Stimulated activated CD8-positive, alpha-beta memory T cell treated with anti-CD3 and anti-CD28 coated beads, Interleukin-7, amount 100 ng/mL, for 24 hours (primary cell): ENCODE measurements at places on chromosomes 11 and 22.

DNA sequence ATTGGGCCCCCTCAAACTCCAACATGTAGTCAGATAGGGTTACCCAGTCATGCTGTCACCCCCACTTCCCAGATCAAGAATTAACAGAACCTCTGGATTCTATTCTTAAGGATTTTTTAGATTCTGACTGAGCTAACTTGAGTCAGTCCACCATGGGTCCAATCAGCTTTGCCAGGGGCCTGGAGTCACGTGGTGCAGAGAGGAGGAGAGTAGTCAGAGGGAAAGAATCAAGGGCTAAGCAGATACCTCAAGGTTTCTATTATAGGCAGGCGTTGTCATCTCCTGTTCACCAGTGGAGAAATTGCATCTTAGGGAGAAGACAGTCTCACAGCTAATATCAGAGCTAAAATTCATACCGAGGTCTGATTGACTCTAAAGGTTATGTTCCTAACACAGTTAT is 28.2 kb downstream of the FZD4 start:
- no peak for DNase-seq

DNA sequence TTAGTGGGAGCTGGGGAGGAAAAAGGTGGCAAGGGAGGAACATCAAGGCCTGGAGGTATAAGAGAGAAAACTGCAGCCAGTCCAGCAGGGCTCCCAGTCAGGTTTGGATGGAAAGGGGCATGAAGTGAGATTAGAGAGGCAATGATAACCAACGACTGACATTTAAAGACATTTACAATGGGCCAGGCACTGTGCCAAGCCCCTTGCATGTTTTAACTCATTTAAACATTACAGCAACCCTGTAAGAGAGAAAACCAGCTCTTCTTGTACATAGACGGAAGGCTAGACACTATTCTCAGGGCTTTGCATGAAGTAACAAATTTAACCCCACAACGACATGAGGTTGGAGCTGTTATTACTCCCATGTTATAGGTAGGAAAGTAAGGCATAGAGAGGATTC is 32.1 kb upstream of the PAK1 start:
- DNase-seq, result no peak

GRCh38 chr22:19067696-19068348 is 54.4 kb downstream of the DGCR2 start:
- no peak for DNase-seq

GRCh38 chr11:2683806-2684205 is 16.0 kb downstream of the KCNQ1OT1 start:
- DNase-seq, result no peak

GRCh38 chr11:30495437-30495836 is 90.7 kb downstream of the MPPED2 start:
- no peak for DNase-seq

DNA sequence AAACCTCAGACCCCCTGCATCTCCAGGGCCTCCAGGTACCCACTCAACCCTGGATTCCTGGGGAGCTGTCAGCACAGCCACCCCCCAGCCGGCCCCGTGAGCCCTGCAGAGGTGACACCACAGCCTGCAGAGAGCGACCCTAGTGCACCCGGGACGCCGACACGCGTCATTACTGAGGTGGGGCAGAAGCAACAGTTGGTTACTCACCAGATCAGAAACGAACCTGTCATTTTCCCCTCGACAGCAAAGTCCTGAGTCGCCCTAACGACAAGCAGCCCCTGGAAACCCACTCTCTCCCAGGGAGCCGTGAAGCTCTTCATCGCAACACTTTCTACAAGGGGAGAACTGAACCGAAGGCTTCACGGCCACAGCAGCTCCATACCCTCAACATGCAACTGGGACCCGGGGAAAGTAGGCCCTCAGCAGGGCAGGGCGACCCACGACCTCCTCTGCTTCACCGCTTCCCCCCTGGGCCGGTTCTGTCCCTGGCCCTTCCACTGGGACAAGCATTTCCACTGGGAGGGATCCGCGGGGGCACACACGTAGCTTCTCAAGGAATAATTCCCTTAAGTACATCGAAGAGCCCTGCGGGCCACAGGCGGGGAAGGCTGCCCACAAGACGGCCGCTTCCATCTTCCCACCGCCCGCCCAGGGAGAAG is 1.6 kb downstream of the BRD1 start:
- peak; percentile 57 for DNase-seq

DNA sequence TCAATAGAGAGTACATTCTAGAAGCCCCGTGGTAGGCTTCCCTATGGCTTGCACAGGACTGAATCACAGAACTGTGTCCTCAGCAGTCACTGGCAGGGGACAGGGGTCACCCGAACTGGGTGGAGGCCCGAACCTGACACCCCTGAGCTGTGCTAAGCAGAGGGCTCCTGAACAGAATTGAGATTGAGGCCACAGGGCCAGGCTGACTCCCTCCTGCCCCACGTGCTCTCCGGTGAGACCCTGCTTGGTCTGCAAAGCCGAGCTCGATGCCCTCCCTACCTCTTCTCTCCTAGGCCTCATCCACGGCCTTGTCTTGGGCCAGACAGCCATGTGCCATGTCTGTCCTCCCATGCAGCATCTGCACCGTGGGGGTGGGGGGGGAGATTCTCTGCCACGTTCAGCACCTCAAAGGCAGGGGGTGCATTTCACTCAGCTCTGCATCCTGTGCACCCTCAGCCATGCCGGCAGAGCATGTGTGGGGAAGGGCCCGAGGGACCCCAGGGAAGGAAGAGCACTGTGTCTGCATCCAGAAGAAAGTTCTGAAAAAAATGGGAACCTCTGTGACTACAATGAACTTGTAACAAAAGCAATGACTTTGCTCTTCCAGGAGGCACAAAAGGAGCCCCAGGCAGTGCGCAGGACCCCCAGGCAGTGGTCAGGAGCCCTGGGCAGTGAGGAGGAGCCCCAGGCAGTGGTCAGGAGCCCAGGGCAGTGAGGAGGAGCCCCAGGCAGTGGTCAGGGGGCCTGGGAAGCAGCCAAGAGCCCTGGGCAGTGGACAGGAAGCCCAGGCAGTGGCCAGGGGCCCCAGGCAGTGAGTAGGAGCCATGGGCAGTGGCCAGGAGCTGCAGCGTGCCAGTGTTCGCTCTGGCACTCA is 76.7 kb upstream of the SEPTIN5 start:
- DNase-seq, result no peak

DNA sequence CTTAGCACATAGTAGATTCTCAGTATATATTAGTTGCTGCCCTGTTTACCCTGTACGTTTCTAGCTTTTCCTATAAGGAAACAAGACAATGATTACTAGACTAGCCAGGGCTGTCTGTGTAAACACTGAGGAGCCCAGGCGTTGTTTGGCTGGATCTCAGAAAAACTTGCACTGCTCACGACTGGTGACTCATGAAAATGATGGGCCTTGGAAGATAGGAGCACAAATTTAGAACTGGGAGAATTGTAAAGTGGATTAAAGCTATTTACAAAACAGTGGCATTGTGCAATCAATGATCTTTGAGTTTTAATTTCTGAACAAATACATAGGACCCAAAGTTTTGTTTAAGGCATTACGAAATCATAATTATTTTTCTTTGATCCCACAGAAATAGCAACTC is 276.9 kb downstream of the FAM76B start:
- no peak for DNase-seq

DNA sequence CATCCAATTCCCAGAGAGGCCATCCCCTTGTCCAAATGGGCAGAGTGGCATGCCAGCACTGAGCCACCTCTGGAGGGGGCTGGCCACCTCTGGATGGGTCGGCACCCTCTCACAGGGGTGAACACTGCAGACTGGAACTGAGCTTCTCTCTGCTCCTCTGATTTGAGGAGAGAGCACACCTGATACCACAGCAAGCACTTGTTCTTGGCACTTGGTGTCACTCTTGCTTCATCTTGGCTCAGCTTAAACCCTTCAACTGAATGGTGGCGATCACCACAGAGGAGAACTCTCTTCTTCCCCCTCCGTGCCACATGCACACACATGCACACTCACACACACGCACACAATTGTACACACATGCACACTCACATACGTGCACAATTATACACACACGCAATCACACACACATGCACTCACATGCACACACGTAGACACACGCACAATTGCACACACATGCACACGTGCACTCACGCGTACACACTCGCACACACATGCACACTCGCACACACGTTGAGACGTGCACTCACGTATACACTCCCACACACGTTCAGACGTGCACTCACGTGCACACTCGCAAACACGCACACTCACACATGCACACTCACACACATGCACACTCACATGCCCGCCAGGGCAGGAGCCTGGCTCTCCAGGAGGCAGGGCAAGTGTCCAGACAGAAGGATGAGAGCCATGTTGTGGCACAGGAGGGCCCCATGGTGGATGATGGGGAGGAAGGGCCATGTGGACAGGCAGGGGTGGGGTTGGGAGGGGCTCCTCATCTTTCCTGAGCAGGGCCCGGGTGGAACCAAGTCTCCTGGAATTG is 23.4 kb downstream of the OVOL1 start:
- DNase-seq, result no peak

- no peak for DNase-seq
Observed at GRCh38 chr11:68959465-68960293, 21.1 kb downstream of the MRGPRD start.

DNA sequence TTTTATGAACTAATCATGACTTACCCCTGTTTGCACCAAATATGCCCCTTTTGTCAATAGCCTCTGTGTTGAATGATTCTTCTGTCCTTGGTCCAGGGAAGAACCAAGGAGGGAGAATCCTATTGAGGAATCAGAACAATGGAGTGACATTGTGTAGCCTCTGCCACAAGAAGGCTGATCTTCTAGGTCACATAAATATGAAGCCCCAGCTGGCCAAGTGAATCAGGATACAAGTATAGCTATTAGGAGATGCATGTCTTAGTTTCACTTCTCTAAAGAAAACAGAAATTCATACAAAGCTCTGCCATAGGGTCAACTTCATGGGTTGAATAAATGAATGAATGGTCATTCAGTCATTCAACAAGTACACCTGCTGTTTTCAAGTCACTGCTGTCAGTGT is 118.2 kb upstream of the BLID start:
- DNase-seq, result no peak

- DNase-seq, result no peak
Observed at GRCh38 chr22:37196539-37197450, 8.7 kb upstream of the C1QTNF6 start.

DNA sequence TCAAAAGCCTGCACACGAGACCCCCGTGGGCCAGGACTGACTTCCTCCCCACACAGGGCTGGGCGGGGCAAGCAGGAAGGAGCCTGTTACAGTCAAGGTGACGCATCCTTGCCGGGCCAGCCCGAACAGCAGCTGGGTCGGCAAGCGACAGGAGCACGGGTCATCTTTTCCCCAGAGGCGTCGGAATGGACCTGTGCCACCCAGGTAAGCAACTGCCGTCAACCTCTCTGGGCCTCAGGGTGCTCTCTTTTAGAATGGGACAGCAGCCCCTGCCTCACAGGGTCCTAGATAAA is at the start of gene CYTH4:
TSS of gene CYTH4 (plus strand) at position 124 of the 293 bp plus-strand sequence. CDS start at position 186, 62 bp downstream.
- no peak for DNase-seq

DNA sequence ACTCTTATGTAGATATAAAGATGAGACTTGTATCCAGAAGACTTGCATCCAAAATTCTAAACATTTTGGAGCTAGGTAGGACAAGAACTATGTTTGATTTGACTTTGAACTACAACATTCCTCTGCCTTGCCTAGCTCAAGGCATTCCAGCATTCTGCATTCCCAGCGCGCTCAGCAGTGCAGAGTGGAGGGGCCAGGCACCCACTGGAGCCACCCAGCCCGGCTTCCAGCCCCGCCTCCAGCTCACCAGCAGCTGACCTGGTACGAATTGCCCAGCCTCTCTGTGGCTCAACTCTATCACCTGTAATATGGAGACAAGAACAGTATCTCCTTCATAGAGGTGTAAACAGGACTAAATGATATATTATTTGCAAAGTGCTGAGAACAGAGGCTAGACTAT is 28.8 kb downstream of the PRDM10 start:
- DNase-seq, result no peak

- DNase-seq, result no peak
Observed at GRCh38 chr11:14223636-14224288, 135.2 kb downstream of the RRAS2 start.

GRCh38 chr22:46508491-46508999 is 28.9 kb downstream of the CELSR1 start:
- DNase-seq, result no peak

DNA sequence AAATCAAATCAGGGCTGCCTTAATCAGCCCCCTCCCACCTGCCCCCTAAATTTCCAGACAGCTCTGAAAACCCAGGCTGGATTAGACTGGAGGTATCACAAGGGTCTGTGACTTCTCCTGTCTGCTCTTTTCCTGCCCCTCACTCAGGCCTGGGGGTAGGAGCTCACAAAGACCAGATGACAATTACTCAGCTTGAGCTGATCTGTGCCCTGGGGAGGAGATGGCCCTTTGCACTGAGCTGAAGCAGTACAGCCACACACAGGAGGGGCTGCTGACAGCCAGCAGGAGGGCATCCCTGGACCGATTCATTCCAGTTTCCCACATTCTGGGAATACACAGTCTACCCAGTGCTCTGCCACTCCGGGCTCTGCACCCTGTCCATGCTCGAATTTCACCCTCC is 4.2 kb downstream of the ABCC8 start:
- DNase-seq, result no peak

GRCh38 chr22:30894371-30894740 is 74.2 kb downstream of the MORC2 start:
- DNase-seq, result no peak

GRCh38 chr11:113684496-113684895 is 21.6 kb downstream of the TMPRSS5 start:
- DNase-seq, result no peak

DNA sequence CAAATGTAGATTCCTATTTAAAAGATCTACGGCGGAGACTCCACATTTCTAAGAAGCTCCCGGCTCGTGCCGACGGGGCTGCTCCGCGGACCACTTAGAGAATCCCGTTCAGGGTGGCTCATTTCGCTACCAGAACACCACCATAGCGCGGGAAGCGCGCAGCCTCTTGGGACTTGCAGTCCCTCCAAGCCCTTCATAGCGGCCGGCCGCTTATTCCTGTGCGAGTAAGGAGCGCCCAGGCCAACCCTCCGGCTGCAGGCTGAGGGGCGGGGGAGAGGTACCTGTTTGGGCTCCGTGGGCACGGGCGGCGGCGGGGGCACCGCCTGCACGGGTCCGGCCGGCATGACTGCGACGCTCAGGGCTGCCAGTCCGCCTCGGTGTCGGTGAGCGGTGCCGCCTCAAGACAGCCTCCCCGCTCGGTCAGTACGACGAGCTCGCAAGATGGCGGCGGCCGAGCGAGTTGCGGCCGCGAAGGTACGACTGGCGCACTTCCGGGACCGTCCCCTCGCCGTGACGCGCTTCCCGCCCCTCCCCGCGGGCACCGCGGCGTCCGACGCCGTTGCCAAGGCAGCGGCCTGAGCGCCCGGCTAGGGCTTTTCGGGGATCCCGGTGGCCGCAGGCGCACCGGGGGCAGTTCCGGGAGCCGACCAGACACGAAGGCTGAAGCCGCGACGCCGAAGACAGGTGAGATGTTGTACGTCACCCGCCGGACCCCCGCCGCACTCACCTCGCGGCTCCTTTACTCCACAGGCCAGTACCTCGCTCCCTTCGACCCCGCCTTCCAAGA is at the start of the genes CCDC157 and SF3A1:
TSS of gene CCDC157 (plus strand) at position 559 of the 787 bp plus-strand sequence. CDS start 8,994 bp downstream, outside the sequence.
TSS of gene SF3A1 (minus strand) at position 446 of the 787 bp plus-strand sequence. CDS start at position 344, 102 bp downstream.
- DNase-seq, result peak; percentile 72

DNA sequence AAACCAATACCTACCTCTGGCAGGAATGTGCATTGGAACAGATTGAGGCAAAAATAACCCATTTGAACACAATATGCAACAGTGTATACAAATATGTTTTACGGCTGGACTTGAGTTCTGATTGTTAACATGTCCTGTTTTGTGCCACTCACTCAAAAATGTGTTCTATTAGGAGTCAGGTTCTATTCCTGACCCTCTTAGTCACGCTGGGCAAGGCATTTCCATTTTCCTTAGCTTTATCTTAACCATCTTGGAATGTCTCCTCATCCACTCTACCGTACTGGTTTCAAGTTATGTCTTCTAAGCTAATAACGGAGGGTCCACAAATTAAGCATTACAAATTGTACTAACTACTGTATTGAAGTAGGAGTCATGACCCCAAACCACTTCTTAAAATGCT is 78.6 kb downstream of the MAML2 start:
- DNase-seq, result no peak
